CD8-positive, alpha-beta memory T cell (primary cell): ENCODE measurements at places on chromosomes 12 and 14. TPM values are rescaled to one million over a fixed set of nuclear protein-coding genes. Genes with fewer than 3 reads are reported as not detected.

The STYK1 gene
- total RNA-seq, result 2.1 TPM

DNA sequence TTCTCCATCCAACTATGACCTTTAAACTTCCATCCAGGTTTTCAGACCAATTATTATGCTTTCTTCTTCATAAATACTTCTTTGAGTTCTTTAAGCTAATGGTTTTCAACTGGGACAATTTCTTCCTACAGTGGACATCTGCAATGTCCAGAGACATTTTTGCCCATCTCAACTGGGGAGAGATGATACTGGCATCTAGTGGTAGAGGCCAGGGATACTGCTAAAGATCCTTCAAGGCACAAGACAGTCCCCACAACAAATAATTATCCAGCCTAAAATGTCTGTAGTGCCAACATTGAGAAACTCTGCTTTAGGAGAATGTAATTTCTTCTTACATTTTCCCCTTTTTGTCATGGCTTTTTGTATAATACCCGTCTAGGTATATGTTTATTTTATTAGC, 10.6 kb downstream of the TRHDE start:
- DNase-seq, result no peak

DNA sequence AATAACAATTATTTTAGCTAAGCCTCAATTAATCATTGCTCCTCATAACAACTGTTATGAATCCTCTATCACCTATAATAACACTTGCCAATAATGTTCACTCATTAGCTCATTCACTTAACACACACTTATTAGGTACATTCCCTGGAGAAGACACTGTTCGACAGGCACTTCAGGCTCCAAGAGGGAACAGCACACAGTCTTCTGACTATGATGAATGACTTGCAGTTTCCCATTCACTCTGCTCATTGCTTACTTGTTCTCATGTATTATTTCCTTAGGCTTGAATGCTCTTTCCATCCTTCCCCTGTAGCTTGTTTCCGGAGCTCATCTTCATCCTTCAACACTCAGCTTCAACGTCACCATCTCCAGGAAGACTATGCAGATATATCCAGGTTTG, 437.3 kb downstream of the TMEM132D start:
- no peak for DNase-seq

The OXA1L gene
- total RNA-seq, result 128 TPM

- DNase-seq, result no peak
These were observed 20.9 kb downstream of the PDE6H start for GRCh38 chr12:14993537-14994266.

DNA sequence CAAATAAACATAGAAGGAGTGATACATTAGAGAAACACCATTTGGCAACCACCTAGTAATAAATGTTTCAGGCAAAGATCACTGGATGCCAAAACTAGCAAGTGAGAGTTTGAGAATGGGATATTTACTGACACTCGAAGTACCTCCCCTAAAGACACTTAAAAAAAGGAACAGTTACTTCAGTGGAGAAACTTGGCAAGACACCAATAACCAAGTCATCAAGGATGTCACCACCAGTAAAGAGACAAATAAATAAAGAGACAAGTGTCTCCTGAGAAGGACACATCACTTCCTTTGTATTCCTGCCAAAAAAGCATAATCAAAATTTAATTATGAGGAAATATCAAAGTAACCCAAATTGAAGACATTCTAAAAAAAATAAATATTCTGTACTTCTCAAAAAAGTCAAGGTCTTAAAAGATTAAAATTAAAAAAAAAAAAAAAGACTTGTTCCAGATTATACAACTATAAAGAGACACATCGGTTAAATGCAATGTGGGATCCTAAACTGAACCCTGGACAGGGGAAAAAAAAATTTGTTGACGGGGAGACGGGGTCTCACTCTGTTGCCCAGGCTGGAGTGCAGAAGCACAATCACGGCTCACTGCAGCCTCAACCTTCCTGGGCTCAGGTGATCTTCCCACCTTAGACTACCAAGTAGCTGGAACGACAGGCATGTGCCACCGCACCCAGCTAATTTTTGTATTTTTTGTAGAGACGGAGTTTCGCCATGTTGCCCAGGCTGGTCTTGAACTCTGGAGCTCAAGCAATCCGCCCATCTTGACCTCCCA, 26.4 kb downstream of the TM7SF3 start:
- DNase-seq, result no peak

DNA sequence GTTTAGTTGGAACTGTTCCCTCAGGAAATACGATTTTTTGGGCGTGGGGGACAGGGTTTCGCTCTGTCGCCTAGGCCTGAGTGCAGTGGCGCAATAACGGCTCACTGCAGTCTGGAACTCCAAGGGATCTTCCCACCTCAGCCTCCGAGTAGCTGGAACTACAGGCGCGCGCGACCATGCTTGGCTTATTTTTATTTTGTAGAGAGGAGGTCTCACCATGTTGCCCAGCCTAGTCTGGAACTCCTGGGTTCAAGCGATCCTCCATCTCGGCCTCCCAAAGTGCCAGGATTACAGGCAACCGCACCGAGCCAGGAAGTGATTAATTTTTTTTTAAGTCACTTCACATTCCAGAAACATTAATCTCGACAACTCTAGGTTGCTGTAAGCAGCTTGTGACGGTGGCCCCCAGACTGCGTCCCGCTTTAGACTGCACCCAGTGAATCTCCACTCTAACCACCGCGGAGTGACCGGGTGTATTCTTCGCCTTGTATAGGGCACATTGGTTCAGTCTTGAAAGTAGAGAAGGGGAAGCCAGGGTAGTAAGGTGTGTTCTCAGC, 830 bp upstream of the MIS18BP1 start:
- no peak for DNase-seq

DNA sequence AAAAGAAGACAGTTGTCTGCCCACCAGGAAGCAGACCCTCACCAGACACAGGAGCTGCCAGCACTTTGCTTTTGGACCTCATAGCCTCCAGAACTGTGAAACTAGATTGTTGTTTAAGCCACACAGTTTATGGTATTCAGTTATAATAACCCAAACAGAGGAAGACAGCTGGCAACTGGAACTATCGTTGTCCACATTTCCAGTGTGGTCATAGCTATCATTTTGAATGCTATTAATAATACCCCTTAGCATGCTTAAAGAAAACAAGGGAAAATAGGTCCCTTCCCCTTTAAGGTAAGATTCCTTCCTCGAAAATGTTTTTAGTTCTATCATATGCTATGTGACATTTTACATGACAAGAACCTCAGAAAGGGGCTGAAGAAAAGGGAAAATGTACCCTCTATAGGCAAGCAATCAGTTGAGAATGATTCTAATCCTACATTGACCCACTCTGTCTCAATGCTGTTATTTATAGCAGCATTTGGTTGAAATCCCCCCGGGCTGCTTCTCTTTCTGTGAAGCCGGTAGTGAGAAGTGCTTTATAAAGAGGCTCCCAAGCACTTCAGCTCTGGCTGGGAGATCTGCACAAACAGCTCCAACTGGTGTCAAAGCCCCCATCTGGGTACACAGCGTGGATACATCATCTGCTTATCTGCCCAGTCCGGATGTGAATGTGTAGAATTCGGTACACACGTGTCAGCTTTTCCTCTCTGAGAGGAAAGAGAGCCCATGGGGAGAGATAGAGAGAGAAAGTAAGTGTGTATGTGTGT, 221.2 kb upstream of the FLRT2 start:
- no peak for DNase-seq

The DBX2 gene
- total RNA-seq, result not detected

The SLC25A3 gene
- total RNA-seq, result 668 TPM

The EID3 gene
- total RNA-seq, result 7.7 TPM

The KLHDC2 gene
- total RNA-seq, result 29.0 TPM

- DNase-seq, result no peak
These were observed 60.2 kb downstream of the RFX4 start for GRCh38 chr12:106643000-106643399.

DNA sequence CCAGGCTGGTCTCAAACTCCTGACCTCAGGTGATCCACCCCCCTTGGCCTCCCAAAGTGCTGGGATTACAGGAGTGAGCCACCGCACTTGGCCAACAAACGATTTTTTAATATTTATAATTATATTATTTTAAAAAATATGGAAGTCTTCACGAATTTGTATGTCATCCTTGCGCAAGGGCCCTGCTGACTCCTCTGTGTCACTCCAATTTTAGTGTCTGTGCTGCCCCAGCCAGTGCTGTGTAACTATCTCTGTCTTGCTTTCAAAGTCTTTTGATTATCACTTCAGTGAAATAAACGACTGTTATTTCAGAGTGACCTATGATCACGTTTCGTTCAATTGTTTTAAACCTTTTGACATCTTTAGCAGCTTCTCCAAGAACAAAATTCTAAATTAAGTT, 13.1 kb upstream of the MMP17 start:
- DNase-seq, result no peak

DNA sequence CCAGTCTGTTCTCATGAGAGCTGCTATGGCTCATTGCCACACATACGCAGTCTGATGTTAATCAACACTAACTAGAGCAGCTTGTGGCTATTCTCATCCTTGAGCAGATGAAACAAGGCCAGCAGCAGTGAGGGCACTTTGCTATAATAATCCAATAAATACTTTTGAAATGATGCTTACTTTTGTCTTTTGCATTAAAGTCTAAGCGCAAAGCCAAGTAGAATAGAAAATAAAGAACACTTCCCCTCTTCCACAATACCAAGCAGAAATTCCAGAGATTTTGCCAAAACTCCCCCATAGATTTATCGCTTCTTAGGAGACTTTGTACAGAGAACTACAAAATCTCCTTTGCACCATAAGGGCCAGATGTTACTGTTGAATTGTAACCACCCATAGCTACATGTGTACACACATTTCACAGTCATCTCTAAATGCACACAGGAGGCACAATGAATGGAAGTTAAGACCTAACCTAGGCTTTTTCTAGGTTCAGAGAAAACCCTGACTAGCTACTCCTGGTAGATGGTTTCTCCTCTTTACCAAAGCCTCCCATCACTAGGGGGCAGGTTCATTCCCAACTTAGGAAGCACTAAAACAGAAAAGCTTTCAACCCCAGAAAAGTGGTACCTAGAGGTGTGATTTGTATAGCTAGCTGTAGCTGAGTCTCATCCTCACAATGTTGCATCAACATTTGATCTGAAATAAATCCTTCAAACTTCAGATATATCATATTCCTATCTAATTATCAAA, 119.3 kb downstream of the HMGA2 start:
- DNase-seq, result no peak

The MUCL1 gene
- not detected for total RNA-seq

The CNTN1 gene
- total RNA-seq, result not detected

DNA sequence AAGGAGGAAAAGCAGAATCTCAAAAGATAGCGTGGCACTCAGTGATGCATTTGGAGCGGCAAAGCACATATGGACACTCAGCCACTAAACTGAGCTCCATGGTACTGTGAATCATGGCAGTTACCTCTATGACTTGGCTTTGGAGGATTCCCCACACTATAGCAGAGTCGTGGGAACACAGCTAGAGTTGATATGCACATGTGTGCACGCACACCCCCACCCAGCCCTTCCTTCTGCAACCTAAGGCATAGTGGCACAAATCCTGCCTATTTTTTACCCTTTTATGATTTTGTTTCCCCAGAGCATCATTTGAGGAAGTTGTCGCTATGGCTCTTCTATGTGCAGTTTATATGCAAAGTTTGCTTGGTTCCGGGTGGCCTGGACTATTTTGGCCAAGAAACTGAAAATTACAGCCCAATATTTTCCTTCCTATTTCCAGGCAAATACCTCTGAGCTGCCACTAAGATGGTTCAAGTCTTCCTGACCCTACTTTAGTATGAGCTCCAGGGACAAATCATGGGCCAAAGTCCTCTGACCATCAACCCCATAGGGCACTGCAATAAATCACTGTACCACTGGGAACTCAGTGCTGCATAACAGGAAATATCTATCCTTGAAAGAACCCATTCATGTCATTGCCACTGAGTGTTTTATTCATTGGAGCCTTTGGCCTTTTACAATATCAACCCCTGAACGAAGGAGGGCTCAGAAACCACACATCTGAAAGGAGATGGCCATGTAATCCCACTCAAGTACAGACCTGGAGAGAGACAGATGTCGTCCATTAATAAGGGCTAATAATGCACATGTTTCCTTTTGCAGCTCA, 177.5 kb downstream of the EGLN3 start:
- DNase-seq, result no peak
